ENCODE measurements at places on chromosomes 6 and 20. TPM values are rescaled to one million over a fixed set of nuclear protein-coding genes. Genes with fewer than 3 reads are reported as not detected.

The RAB44 gene
- 0.59 TPM for total RNA-seq

The SYNGAP1 gene
- 21.0 TPM for total RNA-seq

The SNPH gene
- 25.6 TPM for total RNA-seq

The SYCP2L gene
- 2.8 TPM for total RNA-seq

The WFDC9 gene
- total RNA-seq: not detected

GRCh38 chr6:53038141-53038540, 27.1 kb upstream of the FBXO9 start:
- DNase-seq: no peak

GRCh38 chr20:36501367-36502006, 39.8 kb upstream of the MYL9 start:
- no peak for DNase-seq

- DNase-seq: no peak
Measured at GRCh38 chr20:23063581-23063980, 14.1 kb upstream of the THBD start.

GRCh38 chr6:136732889-136733288, 59.4 kb downstream of the MAP3K5 start:
- no peak for DNase-seq

- no peak for DNase-seq
Measured at GRCh38 chr6:62999796-63000195, 211.5 kb upstream of the FKBP1C start.

DNA sequence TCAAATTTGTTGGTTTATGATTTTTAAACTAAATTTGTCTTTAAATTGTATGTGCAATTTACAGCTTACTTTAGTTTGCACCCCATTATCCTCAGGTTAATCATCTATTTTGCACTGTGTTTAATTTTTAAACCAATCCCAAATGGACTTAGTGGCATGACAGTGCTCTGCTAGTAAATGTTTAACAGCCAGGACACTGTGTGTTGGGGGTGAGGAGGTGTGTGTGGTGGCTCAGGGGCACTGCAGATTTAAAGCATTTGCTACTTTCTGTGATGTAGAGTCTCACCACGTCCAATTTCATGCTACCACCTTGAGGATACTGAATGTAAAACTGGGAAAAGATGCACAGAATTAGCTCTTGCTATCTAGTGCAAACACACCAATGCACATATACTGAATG, 225.7 kb downstream of the HAO1 start:
- no peak for DNase-seq

DNA sequence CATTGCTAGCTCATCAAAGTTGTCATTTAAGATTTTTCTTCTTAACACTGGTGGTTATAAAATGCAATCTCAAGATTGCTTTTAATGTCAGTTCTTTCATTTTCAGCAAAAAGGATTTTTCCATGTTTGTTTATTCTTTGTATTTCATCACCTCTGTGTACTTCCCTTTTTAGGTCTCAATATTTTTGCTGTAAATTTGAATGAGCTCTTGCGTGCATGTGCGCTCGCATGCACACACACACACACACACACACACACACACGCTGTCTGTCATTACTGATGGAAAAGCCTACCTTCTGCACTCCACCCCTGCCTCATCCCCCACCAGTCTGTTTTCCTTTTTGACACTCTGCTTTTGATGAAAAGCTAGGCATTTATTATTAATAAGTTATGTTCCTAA, 85.3 kb upstream of the FYN start:
- no peak for DNase-seq
